Retinal pigment epithelial cell (primary cell): ENCODE measurements at places on chromosomes 2 and 18.
A peak's percentile ranks its signal among the peaks of the same experiment; 100 is the strongest.

DNA sequence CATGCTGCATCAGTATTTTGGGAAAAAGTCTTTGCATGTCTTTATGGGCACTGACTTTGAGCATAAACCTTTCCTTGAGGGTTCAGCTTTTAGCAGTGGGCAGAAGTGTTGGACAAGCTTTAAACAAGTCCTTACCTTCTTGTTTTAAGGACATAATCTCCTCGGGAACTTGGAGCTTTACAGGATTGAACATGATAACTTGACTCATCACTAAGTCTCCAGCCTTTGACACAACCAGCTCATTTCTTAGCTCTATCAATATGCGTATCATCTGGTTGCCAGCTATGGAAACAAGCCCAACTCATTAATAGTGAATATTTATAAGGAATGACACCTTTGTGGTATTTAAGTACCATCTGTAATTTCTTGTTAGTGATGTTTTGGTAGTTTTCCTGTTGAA lies 21.0 kb upstream of the RAB27B start:
- no peak for DNase-seq

- no peak for DNase-seq
These were observed 29.8 kb upstream of the EPB41L5 start for GRCh38 chr2:119983108-119983507.

GRCh38 chr18:79434607-79435401 lies 39.1 kb downstream of the NFATC1 start:
- no peak for DNase-seq

- DNase-seq = no peak
These were observed 18.6 kb upstream of the SKA1 start for GRCh38 chr18:50356036-50356945.

- no peak for DNase-seq
These were observed 93.5 kb upstream of the SPATS2L start for GRCh38 chr2:200212862-200213425.

- no peak for DNase-seq
These were observed 8.6 kb upstream of the UBXN4 start for GRCh38 chr2:135733045-135733444.

- DNase-seq = no peak
These were observed 108.6 kb downstream of the STRN start for GRCh38 chr2:36857713-36858112.

DNA sequence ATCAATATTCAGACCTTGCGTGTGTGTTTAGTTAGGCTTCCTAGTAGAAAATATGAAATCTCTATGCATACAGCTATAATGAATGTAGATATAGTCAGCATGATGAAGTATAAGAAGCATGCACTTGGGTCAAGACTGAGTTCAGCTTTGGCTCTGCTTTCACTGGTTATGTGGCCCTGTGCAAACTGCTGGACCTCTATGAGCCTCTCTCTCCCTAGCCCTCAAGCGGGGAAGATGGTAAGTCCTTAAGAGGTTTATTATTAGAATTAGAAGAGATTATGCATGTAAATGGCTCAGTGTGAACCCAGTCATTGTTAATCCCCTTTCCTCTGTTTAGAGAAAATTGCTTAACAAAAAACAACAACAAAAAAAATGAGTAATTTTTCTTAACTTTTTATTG lies 178.8 kb upstream of the NXPH2 start:
- DNase-seq = no peak

GRCh38 chr18:76754351-76754750 lies 68.0 kb upstream of the ZNF236 start:
- peak; percentile 76 for DNase-seq

- DNase-seq = no peak
These were observed 143.3 kb upstream of the ZEB2 start for GRCh38 chr2:144663207-144663606.

DNA sequence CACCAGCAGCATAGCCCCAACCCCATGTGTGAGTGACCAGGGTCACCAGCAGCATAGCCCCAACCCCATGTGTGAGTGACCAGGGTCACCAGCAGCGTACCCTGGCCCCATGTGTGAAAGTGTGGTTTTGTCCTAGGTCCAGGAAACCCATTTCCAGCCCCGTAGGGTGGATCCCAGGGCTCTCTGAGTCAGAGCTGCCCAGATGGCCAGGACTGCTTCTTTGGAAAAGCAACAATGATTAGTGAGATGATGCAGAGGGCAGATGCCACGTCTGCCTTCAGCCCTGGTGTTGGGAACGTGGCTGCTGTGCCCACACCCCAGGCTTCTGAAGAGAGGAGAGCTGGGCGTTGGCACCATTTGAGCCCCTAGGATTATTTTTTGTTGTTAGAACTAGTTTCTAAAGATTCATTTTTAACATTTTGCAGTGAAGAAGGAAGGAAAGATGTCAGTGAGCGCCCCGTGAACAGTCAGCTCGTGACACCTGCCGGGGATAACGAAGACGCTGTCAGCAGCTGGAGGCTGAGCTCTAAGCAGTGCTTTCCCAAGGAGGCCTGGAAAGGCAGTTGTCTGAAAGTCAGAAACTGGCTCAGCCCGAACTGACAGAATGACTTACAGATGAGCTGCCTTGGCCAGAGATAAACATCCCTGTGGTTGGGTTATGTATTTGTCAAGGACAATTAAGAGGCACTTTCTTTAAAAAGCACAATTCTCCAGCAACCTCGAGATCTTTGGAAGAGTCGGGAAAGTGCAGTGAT lies 32.1 kb upstream of the KCNG2 start:
- no peak for DNase-seq

- DNase-seq = no peak
These were observed 65.6 kb upstream of the RAB6C start for GRCh38 chr2:129913695-129914495.

- no peak for DNase-seq
These were observed 26.0 kb upstream of the GALNT5 start for GRCh38 chr2:157231476-157231875.

- DNase-seq = no peak
These were observed 283.0 kb downstream of the TMX3 start for GRCh38 chr18:68431922-68432198.

GRCh38 chr2:202006301-202006700 lies 27.4 kb upstream of the FZD7 start:
- DNase-seq = no peak

DNA sequence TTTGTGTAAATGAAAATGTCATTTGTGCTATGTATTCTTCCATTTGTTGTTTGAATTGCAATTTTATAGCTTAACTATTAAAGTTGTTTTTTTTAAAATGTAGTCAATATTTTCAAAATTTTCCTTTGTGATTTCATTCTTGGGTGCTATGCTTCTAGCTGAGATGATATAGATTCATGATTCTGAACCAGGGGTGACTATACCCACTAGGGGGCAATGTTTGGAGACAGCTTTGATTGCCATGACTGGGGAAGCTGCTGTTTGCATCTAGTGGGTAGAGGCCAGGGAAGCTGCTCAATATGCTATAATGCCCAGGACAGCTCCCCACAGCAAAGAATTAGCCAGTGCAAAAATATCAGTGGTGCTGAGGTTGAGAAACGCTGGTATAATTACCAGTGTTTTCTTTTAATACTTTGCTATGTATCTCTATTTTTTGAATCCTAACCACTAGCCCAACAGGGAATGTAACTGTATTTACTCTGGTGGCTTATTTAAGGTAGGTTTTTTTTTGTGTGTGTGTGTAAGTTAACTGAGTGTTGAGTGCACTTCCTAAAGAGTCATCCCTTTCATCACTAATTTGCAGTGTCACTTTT lies 99.7 kb downstream of the MEP1B start:
- no peak for DNase-seq

GRCh38 chr18:76252880-76253279 lies 242.2 kb downstream of the ZNF516 start:
- DNase-seq = no peak

DNA sequence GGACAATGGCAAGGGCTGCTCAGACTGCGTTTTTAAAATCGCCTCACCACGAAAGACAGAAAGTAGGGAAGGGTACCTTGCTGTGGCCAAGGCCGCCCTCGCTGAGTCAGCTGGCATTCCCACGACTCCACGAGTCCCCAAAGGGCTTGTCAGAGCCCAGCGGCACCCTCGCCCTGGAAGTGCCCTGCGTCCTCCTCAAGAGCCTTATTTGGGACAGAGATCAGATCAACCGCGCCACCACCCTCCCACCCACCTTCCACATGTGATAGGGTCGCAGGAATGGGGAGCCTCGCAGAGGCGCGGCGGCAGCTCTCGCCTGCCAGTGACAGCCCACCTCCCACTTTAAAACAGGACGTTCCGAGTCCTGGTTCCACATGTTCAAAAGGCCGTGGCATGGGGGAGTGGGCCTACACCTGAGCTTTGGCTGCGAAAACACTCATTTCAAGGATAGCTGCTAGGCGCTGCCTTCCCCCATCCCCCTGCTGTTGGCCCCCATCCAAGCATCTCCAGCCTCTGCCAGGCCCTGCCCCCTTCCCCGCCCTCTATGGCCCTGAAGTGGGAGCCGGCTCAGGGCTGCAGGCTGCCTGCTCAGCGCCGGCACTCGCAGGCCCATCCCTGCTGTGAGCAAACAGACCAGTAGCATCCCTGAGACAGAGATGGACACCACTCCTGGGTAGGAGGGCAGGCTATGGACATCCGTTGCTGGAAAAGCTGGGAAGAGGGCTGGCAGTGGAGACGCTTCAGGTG lies 38.1 kb upstream of the ARHGEF4 start:
- no peak for DNase-seq

GRCh38 chr2:9708683-9709538 lies 78.1 kb upstream of the YWHAQ start:
- no peak for DNase-seq

DNA sequence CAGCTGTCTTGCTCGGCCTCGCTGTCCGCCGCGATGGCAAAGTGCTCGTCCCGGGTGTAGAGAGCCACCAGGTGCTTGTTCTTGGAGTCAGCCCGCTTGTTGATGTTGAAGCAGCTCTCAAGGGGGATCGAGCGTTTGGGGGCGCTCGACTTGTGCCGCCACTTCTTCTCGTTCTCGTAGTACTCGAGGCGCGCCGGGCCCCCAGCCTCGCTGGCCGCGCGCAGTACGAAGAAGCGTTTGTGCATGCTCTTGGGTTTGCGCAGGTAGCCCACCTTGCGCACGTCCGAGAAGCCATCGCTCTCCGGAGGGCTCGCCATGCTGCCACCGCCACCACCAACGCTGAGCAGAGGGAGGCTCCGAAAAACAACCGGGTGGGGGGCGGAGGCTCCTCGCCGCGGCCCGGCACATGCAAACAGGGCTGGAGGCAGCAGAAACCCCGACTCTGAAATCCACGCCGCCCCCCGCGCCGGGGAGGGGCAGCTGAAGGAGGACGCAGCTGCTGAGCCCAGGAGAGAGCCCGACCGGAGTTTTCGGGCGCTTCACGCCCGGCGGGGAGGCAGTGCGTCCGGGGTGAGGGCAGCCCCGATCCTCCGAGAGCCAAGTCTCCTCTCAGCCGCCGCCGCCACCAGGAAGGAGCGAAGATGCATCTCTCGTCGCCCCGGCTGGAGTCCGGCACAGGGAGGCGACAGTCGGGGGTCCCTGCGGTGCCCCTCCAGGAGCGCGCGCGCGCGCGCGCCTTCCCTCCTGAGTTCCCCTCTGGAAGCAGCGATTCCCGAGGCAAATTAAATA lies 1.0 kb downstream of the IRS1 start:
- no peak for DNase-seq

DNA sequence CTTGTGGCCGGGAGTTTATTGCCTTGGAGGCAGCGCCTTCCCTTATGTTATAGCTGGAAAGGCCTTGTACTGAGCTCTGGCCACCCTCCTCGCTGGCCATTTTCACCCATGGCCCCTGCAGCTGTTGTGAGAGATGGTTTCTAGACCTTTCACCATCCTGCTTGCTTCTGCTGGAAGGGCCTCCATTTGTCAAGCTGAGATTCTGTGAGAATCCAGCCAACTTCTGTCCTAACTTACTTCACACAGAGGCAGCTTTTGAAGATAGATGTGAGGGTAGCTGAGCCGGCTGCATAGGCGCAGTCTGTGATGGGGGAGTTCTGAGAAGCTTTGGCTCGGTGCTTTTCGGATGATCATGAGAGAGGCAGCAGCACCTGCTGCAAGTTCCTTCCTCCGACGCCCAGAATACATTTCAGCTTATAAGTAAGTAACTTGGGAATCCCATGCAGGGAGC lies 8.7 kb downstream of the CTIF start:
- no peak for DNase-seq
